ENCODE measurements at places on chromosomes 16 and 17. TPM values are rescaled to one million over a fixed set of nuclear protein-coding genes. Genes with fewer than 3 reads are reported as not detected.
A peak's percentile ranks its signal among the peaks of the same experiment; 100 is the strongest.

KRT222 gene
- not detected for total RNA-seq

CCDC40 gene
- total RNA-seq, result 0.45 TPM

KARS1 gene
- 236 TPM for total RNA-seq

CCR7 gene
- 287 TPM for total RNA-seq

MRPL28 gene
- 77.9 TPM for total RNA-seq

- no peak for DNase-seq
Measured at GRCh38 chr16:76897816-76898215, 293.2 kb upstream of the MON1B start.

DNA sequence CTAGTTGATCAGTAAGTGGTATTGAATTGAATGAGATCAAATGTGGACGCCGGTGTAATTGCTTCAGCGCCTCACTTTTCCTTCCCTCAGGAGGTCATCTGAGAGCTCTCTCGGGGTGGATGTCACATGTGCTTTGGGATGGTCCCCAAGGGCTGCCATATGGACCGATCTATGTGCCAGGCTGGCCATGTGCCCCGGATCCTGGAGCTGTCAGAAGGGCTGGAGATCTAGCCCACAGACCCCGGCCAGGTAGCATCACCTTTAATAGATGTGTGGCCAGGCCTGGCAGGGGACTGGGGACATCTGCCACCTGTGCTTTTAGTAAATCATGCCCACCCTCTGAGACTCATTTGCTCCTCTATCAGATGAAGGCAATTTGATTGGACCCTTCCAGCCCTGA lies 95.3 kb upstream of the CRHR1 start:
- DNase-seq, result no peak

DNA sequence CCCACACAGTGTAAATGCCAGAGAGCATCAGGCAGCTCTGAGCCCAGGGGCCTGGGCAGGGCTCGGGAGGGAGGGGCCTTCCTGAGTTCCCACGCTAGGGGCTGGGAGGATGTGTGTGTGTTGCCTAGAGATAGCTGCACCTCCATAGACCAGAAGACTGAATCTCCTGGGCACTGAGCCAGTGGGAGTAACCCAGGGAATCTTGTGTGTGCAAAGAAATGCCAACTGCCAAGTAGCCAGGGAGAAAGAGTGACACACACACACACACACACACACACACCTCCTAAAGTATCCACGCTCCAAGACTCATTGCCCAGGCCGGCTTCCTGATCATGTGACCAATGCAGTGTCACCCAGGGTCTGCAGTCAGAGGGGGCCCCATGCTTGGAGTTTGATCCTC lies 166.2 kb upstream of the RPL38 start:
- no peak for DNase-seq

GRCh38 chr17:11644265-11645212 lies 46.3 kb downstream of the DNAH9 start:
- DNase-seq, result no peak

DNA sequence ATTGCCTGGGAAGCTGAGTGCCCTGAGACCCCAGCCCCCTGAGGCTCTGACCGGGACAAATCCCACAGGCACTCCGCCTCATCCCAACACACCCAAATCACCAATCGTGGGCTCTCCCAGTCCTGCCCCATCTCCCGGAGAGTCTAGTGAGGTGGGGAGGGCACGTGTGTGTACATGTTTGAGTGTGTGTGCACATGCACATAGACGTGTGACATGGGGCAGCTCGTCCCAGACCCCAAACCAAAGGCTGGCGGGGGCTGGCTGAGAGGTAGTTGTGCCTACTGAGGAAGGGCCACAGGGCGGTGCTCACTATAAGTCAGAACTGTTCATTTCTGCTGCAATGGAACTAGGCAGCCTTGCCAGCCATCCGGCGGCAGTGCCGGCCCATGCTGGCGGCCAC lies 8.6 kb downstream of the SNAI3 start:
- no peak for DNase-seq

DNA sequence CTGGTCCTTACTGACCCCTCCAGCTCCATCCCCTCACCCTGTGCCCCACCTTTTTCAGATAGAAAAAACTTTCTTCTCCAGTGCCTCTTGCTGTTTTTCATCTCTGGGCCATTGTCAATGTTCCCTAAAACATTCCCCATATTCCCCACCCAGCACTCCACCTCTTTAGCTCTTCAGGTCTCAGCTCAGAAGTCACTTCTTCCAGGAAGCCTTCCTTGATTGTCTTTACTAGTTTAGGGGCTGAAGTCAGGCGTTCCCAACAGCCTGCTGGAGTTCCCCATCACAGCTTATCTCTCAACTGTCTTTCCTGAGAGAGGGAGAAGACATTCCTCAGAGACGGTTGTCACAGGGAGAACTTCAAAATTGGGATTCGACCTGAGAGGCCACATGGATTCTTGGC lies 1.3 kb upstream of the MMP2 start:
- no peak for DNase-seq

GRCh38 chr17:59752446-59752845 lies 45.0 kb downstream of the VMP1 start:
- no peak for DNase-seq

DNA sequence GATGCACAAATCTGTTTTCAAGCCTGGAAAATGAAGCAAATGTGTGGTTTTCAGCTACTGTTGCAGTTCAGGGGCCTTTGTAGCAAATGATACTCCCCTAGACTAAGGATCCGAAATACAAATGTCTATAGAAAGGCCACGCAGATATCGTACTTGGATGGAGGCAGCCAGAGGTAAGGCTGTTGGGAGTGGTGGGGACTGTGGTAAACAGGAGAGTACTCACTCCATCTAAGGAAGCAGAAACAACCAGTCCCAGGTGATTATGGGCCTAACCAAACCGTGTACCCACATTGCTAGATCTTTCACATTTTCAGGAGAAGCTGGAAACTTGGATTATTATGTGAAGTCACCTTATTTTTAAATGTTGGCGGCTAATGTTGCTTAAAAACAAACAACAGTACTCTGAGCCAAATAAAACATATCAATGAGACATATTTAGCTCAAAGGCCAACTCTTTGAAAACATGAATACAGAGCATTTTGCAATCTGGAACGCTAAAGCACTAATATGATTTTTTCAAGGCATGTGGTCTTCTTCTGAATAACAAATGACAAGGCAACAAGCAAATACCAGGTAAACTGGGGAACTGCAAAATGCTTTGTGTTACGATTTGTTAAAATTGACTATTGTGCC lies 110.1 kb downstream of the YPEL2 start:
- DNase-seq, result no peak

DNA sequence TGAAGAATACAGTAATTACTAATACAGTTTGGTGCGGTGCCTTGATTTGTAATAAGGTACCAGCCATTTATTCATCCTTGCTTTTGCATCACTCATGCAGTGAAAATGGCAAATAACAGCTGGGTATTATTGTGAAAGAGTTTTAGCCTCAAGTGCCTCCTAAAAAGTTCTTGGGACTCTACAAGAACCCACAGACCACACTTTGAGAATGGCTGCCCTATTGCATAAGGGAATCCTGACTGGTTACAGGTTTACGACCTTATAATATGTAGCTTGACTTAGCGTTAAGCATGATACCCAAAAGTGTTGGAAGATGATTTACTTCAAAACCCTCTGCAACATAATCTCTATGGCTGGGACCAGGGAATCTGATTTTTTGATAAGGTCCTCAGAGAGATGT lies 4.2 kb downstream of the MYH13 start:
- DNase-seq, result no peak

DNA sequence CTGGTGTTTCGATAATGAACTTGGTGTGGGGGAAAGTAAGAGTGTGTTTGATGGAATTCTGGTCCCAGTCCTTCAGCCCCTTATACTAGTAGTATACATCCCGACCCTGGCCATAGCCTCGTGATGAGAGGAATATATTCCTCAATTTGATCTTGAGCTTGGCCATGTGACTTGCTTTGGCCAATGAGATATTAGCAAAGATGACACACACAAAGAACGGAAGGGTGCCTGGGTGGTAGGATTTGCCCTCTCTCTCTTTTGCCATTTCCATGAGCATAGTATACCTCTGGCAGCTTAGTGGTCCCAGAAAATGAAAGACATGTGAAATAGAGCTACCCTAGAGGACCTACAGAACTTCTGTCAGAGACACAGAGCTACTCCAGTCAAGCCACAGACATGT lies 2.9 kb upstream of the EMP2 start:
- DNase-seq, result no peak

- DNase-seq, result no peak
Measured at GRCh38 chr17:77491921-77492445, 351.2 kb downstream of the SEC14L1 start.

DNA sequence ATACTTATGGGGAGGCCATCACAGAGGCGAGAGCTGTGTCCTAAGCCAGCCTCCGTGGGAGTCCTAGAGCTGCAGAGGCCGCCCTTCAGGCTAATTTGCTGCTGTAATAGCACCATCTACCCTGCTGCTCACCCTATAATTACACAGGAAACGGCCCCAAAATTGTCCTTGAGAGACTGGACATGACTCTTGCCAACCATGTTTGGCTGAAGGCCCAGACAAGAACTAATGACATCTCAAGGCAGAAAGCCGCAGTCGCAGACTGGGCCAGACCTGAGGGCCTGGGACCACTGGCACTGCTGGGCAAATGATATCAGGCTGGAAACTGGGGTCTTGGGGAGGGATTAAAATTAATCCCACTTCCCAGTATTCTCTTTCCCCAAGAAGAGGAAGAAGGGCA lies 24.1 kb downstream of the PSMD7 start:
- no peak for DNase-seq

DNA sequence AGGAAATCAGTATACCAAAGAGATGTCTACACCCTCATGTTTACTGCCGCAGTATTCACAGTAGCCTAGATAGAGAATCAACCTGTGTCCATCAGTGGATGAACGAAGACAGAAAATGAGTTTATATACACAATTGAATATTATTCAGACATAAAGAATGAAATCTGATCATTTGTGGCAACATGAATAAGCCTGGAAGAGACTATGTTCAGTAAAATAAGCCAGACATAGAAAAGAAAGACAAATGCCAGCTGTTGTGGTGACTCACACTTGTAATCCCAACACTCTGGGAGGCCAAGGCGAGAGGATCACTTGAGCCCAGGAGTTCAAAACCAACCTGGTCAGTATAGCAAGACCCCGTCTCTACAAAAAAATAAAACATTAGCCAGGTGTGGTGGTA lies 16.1 kb downstream of the NUDT16L1 start:
- DNase-seq, result no peak

GRCh38 chr17:9219631-9220397 lies 198.5 kb downstream of the NTN1 start:
- no peak for DNase-seq

DNA sequence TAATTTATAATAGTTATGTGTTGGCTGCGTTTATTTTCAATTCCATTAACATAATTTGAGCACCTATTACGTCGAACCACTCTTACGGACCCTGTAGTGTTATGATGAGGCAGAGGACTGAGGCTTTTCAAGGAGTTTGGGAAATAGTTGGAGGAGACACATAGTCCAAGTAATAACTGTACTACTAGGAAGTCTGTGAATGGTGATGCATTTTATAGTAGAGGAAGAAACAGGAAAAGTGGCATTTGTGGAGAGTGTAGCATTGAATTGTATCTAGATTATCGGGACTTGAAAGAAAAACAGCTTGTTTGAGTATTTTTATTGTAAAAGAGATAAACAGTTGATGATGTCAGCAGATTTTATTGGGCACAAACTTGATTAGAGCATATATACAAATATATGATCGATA lies 1.7 kb downstream of the NFATC3 start:
- DNase-seq, result no peak

GRCh38 chr16:82917886-82918595 lies 291.3 kb downstream of the CDH13 start:
- DNase-seq, result no peak

DNA sequence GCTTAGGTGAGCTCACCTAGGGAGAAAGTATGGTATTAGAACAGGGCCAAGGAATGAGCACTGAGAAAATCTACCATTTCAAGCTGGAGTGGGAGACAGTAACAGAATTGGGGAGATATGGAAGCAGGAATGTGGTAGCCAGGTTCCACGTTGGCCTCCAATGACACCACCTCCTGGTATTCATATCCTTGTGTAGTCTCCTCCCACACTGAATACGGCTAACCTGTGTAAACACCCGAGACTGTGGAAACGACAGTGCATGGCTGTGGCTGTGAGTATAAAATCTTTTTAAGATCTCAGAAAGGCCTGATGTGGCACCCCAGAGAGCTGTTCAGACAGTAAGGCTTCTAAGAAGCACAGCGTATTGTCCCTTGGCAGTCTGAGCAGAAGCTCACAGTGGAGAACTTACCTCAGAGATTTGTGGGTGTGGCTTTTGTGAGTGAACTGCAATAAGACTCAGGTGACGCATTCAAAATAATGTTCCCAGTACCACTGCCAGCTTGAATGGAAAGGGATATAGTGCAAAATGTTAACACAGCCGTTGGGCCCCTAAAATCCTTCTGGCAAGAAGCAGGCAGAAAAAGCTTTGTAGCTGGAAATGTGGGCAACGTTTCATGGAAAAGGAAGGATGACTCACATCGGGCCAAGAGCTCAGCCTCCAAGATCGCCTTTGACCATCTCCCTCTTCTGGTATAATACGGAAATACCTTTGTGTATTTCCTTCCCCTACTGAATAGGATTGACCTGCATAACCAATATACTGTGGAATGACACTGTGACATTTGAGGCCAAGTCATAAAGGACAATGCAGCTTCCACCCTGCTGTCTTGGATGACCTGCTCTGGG lies 14.4 kb downstream of the SDR42E1 start:
- no peak for DNase-seq

GRCh38 chr16:88453611-88454522 lies 787 bp downstream of the ZFPM1 start:
- peak; percentile 68 for DNase-seq

DNA sequence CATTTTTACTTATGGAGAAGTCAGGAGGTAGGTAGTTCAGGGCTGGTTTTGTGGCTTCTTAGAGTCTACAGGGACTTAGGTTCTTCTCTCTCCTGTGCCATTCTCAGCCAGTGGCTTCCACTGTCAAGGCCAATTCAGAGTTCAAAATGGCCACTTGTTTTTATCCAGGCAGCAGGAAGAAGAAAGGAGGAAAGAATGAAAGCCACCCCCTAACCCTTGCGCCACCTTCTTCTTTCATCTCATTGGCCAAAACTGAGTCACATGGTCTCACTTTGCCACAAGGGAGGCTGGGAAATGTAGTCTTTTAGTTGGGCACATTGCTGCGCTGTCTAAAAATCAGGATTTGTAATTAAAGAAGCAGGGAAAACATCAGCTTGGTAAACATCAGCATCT lies 60.8 kb upstream of the MED9 start:
- peak; percentile 42 for DNase-seq

- DNase-seq, result no peak
Measured at GRCh38 chr17:79850571-79851460, 11.6 kb upstream of the CBX4 start.

DNA sequence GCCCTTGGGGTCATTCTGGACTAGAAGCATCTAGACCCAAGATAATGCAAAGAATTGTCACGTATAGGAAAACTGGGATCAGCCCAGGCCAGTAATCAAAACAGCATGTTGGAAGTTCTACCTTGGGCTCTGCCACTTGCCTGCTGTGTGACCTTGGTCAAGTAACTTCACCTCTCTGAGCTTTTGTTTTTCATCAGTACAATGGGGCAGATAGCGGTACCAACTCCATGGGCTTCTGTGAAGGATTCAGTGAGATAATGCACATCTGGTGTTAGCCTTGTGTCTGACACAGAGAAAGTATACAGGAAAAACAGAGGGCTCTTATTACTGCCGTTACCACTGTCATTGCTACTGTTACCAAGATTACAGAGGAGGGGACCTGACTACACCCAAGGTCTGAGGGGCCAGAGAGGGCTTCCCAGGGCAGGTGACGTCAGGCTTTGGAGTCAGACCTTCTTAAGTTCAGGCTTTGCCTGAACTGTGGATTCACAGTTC lies 24.6 kb downstream of the CMIP start:
- DNase-seq, result no peak

Data from activated naive CD4-positive, alpha-beta T cell treated with anti-CD3 and anti-CD28 coated beads, Interleukin-2, amount 50 U/mL, for 72 hours (primary cell).